ENCODE measurements at places on chromosomes 7 and 10.

- DNase-seq = no peak
Observed at GRCh38 chr7:23234569-23235296, 11.8 kb upstream of the GPNMB start.

- peak; percentile 14 for DNase-seq
Observed at GRCh38 chr7:47873762-47874161, 74.5 kb downstream of the PKD1L1 start.

- no peak for DNase-seq
Observed at GRCh38 chr10:126169899-126170298, 218.4 kb downstream of the ADAM12 start.

- no peak for DNase-seq
Observed at GRCh38 chr10:98795467-98795866, 348.7 kb upstream of the HPS1 start.

DNA sequence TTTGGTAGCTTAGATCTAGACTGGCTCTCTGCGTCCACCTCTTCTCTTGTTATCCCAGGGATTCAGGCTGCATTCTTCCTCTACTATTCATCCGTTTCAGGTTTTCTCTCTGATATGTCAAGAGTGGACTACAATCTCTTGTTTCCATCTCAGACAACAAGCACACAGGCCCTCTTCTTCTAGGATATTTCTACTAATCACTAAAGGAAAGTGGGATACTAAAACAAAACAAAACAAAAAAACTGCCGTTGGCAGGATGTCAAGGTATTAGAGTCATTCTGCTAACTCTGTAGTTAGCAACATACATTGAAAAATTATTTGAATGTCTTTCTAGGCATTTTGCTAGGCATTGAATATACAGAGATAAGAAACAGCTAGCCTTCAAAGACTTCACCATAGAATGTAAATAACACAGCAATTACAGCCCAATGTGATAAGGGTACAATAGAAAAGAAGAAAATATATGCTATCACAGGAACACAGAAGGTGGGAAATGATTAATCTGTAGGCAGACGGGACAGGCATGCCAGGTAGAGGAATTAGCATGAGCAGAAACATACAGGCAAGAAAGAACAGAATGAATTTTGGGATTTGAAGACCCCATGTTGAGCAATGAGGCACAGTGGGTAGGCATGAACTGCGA is 210.5 kb downstream of the CSTF2T start:
- no peak for DNase-seq

DNA sequence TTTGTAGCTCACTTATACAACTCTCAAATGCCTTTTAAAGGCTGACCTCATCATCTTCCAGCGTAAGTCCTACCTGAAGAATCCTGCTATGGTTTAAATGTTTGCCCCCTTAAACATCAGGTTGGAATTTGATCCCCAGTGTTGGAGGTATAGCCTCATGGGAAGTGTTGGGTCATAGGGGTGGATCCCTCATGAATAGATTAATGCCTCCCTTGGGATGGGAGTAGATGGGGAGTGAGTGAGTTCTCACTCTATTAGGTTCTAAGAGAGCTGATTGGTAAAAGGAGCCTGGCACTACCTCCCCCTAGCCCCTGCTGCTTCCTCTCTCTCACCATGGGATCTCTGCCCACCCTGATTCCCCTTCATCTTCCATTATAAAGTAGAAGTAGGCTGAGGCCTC is 285.6 kb downstream of the FZD1 start:
- DNase-seq = no peak

DNA sequence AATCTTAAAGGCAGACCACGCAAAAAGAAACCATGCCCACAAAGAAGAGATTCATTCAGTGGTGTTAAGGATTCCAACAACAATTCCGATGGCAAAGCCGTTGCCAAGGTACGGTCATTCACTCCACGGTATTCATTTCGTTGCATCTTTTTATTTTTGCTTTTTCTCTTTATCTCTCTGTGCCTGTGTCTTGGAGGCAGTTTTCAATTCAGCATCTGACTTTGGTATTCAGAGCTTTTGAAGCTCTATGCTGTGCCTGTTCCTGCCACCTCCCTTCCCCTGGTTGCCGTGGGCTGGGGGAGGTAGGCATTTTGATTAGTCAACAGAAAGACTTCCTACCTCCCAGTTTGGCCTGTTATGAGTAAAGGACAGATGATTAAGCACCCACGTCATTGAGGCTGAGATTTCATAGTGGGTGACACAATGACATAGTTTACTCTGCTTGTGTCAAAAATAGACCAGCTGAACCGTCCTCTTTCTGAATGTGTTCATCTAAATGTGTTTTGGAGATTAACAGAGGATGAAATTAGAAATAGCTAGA is 149.5 kb downstream of the ARID5B start:
- peak; percentile 67 for DNase-seq

- DNase-seq = no peak
Observed at GRCh38 chr10:48209241-48209640, 65.3 kb downstream of the FRMPD2 start.

GRCh38 chr10:33655921-33656320 is 321.5 kb upstream of the NRP1 start:
- no peak for DNase-seq

GRCh38 chr10:44325157-44325556 is 59.7 kb downstream of the CXCL12 start:
- DNase-seq = peak; percentile 56

- DNase-seq = no peak
Observed at GRCh38 chr10:99598781-99599509, 21.3 kb downstream of the SLC25A28 start.

DNA sequence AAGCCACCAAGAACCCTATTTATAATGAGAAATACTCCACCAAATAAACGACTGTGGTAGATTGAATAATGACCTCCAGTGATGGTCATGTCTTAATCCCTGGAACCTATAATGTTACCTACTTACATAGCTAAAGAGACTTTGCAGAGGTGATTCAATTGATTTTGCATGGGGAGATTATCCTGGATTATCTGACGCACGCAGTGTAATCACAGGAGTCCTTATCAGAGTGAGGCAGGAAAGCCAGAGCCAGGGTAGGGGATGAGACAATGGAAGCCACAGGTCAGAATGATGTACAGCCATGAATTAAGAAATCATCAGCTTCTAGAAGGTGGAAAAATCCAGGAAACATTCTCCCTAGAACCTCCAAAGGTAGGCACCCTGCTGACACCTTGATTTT is 286.4 kb upstream of the SP4 start:
- DNase-seq = no peak

DNA sequence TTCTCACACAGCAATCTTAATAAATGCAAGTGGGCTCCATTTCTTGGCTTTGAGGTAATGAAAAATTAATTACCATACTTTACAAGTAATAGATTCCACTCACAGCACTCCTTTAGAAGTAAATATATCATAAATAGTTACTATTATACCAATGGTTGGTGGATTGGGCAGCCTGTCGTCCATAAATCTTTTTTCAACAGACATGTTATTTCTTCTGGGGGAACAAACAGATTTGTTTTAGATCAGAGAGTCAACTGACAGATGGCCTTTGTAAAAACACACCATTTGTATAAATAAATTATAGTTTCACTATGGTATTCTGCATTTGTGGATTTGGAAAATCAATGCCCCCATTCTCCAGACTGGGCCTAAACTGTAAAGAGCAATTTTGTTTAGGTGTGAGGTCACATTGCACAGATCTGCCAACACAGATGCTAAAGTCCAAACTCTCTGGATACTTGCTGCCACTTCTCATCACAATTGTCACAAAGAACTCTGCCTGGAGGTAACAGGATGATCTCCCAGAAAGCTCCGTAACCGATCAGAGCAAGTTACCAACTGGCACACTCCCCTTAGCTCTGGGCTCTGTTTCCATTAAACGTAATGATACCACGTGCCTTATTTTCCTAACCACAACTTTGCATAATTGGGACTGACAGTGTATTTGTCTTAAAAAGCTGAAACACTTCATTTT is 4.5 kb upstream of the MACROH2A2 start:
- DNase-seq = no peak

DNA sequence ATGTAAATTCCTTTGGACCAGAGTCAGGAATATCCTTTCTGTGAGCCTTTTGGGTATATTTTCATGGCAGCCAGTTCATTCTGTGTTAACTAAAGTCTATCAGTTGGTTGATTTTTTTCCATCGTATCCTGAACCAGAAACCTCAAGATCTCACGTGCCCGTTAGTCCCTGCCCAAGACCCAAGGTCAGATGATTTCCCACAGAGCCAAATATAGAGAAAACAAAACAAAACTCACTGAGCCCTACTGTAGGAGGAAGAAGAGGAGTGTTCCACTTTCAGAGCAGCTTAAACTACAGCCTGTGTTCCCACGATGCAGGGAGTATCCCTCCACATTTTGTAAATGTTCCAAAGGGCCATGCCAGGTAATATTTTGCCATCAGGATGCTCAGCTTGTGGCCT is 96.0 kb upstream of the ADO start:
- DNase-seq = no peak

DNA sequence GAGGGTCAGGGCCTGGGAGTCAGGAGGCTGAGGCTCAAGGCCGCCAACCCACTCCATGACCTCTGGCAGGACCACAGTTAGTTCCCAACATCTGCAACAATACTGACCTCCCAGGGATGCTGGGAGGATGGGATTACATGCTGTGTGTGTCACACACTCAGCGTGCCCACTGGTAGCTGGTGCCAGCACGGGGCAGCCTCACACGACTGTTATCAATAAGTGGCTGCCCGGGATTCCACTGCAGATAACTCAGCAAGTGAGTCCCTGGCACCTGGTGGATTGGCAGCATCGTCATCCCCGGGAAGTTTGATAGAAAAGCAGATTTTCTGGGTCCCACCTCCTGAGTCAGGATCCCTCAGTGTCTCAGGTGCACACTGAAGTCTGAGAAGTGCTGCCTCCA is 110.3 kb downstream of the SLIT1 start:
- DNase-seq = no peak

- peak; percentile 49 for DNase-seq
Observed at GRCh38 chr7:14021069-14021468, 31.6 kb upstream of the ETV1 start.

GRCh38 chr7:150847536-150847935 is 4.8 kb upstream of the AOC1 start:
- no peak for DNase-seq

DNA sequence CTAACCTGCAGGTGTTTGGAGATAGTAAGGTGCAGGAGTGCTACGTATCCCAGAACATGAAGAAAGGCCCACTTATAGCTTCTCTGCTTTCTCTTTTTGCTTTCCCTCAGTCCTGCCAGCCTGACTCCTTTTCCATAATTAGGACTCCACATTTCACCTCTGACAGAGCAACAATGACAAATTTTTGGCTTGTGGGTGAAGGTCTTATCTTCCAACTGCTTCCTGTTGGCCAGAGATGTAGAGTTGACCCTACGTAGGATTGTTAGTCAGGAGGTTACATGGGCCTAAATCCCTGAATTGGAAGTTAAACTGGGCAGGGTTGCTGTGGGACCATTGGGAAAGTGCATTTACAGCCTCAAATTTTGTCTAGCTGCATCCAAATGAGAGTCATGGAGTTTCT is 21.3 kb downstream of the RP9 start:
- no peak for DNase-seq

- no peak for DNase-seq
Observed at GRCh38 chr10:83945982-83946718, 193.2 kb upstream of the GHITM start.

DNA sequence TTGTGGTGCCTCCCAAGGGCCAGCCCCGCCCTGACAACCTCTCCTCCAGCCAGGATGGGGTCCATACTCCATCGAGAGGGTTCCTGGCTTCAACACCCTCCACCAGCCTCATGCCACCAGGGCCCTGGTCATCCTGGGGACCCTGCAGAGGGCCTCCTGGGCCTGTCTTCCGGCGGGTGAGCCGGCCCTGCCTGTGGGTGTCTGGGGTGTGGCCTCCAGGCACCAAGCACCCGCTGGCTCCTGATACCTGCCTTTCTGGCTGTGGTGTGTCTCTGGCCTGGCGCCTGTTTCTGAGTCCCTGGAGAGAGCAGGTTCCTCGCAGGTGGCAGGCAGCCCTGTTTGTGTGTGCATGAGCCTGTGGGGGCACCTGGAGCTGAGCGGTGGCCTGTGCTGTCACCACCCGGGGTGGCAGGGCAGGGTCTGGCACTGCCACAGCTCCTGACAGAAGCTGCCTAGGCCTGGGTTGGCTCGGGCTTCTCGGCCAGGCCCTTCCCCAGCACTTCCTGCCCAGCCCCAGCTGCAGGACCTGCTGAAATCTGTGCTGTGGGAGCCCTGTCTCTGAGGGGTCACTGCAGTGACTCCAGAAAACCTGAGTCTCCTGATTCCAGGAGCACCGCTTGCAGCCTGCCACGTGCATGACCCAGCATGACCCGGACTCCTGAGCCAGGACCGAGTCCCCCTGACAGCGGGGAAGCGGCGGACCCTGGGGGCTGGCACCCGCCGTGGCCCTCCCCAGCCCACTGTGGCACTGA is 18.4 kb downstream of the ADAM8 start:
- peak; percentile 31 for DNase-seq

DNA sequence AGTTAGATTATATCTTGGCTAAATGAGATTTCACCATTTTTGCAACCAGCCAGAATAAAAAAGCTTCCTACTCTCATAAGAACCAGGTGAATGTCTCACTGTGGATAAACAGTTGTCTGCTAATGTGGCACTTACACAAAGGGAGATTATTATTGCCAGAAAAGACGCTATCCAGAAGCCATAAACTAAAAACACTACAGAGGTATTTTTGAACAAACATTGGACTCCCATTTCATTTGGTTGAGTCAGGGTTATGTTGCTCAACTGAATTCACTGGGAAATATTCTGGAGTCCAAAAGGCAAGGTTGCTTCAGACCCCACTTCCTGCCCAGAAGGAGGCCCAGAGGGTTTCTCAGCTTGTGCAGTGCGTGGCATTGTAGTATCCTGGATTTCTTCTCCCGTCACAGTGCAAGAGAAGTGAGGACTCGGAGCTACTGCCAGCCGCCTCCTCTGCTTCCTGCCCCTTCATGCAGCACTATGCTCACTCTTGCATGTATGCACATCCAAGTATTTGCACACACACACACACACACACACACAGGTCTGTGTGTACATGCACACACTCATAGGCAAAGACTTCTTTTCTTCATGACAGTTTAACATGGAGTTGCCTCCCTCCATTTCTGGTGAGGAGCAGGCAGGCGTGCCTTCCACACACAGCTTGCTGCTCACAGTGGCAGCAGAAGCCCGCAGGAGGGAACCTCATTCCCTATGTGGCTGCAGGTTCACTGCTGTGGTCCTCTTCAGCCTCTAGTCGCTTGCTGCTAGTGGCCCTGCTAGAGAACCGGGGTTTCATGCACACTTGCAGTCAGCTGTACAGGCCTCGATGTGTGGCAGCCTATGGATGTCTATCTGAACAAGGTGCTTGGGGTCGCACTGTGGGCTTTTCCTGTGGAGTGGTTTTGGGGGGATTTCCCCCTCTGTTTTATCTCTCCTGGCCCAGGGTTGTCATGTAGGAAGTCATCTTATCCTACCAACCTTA is 10.1 kb downstream of the DENND10 start:
- DNase-seq = no peak

DNA sequence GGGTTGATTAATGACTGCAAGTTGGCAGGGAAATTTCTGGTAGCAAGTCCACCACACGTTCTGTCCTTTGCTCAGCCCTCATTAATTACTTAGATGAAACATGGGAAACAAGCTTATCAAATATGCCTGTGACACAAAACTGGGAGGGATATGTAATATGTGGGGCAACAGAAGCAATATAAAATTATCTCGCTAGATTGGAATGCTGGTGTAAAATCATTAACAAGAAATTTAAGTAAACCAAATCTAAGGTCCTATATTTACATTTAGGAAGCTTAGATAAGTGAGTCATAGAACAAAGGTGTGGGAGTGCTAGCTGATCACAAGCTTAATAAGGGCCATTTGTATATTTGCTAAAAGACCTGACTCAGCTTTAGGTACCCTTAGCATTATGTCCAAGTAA is 23.5 kb downstream of the TRPV5 start:
- no peak for DNase-seq
